ENCODE measurements at places on chromosomes 2 and 18.

GRCh38 chr18:74529811-74530583 lies 4.3 kb upstream of the CNDP1 start:
- no peak for DNase-seq

- peak; percentile 55 for DNase-seq
Measured at GRCh38 chr18:3454365-3455089, 4.6 kb downstream of the TGIF1 start.

- no peak for DNase-seq
Measured at GRCh38 chr2:105950521-105951383, 206.0 kb downstream of the NCK2 start.

- no peak for DNase-seq
Measured at GRCh38 chr18:37762076-37762621, 196.6 kb upstream of the CELF4 start.

DNA sequence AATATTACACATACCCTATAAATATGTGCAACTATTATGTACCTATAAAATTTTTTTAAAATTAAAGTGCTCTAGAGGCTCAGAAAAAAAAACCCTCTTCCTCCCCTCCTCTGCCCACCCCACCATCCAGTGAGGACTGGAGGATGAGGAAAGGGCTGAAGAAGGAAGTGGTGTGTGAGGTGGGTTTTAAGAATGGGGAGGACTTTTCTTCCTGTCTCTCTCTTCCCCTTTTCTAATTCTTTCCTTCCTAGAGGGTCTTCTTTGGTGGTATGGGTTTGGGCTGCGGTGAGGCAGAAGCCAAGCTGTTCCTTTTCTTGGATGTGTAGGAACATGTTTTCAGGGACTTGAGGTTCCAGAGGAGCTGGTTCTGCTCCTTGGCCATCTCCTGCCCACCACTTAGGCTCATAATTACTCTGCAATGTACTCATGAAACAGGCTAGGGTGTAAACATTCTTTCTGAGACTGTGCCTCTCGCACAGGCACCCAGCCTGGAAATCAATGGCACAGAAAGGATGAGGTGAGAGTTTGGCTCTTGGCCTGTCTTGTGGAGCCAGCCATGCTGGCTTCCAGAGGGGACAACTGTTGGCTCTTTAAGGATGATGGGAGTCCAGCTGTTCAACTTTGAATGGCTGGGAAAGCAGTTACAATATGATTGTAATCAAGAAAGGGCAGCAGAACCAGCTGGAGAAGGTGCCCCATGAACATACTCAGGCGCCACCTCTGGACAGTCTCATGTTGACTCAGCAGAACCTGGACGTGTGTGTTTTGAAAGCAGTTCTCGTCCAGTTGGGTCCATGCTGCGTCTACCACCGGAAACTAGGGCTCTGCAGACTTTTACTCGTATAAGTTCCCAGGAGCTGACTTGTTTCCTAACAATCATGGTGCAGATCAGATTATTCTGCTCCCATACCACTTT lies 38.3 kb downstream of the IL1RL2 start:
- DNase-seq = no peak

- no peak for DNase-seq
Measured at GRCh38 chr2:239694487-239694886, 293.7 kb upstream of the HDAC4 start.

DNA sequence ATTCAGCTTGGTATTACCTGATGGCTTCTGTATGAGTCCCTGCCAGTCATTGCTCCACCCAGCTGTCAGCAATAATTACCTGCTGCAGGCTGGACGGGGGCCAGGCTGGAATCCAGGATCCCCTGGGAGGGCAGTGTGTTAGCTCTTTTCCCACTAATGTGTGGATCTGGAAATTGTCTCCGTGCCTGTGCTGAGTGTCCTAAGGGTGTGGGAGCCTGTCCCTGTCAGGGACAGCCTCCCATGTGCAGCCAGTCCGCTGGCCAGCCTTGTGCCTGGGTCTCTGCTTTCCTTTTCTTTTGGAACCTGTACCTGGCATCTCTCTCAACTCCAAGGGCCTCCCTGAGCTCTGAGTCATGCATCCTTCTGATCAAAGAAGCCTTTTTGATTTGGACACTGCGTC lies 107.2 kb upstream of the SPRED2 start:
- DNase-seq = no peak

DNA sequence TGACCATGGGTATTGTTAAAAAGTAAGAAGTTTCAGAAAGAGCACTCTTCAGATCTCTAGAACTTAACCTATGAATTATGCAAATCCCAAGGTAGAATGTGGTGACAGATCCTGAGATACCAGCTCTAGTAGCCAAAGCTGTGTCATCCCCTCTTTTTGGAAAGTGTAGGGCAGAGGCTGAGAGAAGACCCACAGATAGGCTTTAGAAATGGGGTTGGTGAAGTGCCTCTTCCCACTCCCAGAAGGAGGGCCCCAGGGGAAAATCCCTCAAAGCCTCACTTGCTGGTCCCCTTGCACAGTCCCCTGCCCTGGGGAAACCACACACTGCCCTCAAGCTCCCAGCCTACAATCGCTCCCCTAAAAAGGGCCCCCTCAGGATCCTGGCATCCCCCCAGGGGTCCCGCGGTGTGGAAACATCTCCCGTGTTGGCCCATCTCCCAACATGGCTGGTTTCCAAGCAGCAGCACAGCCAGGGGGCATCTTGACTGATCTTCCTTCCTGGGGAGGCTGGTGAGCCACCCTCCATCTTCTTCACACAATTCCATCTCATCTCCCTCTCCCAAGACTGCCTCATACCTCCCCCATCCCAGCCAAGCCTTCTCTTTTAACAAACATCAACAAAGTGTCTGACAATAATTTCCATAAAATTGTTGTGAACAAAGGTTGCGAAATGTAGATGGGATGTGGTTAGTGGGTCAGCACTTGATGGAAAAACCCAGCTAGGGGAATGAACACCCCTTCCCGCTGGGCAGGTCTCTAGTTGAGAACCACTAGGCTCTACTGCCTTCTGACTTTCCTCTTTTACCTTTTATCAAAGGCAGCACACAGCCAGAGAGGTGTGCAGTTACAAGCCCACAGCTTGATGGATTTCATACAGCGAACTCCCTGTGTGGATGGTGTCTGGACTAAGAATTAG lies 25.1 kb downstream of the MAL start:
- DNase-seq = no peak

DNA sequence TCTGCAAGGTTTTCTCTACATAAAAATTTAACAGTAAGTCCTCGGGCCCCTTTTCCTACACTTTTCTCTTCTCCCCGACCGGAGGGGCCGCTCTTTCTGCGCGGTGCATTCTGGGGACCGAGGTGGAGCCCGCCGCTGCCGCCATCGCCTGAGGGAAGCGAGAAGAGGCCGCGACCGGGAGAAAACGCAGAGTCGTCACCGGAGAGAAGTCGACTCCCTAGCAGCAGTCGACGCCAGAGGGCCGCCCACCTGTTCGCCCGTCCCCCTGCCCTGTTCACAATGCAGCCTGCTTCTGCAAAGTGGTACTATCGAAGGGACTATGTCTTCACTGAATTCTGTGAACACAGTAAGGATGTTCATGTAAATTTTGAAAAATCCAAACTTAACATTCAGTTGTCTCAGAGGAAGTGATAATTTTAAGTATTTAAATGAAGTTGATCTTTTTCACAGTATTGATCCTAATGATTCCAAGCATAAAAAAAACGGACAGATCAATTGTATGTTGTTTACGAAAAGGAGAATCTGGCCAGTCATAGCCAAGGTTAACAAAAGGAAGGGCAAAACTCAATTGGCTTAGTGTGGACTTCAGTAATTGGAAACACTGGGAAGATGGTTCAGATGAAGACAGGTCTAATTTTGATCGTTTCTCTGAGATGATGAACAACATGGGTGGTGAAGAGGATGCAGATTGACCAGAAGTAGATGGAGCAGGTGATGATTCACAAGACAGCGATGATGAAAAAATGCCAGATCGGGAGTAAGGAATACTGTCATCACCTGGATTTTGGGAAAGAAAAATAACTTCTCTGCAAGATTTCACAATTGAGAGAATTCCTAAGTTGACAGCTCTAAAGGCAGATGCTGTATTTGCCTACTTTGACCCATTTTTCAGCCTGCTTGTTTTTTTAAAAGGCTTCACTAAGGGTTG lies 55.8 kb downstream of the ASXL2 start:
- no peak for DNase-seq

- DNase-seq = no peak
Measured at GRCh38 chr18:74651327-74652128, 53.9 kb downstream of the ZNF407 start.

- no peak for DNase-seq
Measured at GRCh38 chr2:59572227-59572626, 981.2 kb downstream of the BCL11A start.

DNA sequence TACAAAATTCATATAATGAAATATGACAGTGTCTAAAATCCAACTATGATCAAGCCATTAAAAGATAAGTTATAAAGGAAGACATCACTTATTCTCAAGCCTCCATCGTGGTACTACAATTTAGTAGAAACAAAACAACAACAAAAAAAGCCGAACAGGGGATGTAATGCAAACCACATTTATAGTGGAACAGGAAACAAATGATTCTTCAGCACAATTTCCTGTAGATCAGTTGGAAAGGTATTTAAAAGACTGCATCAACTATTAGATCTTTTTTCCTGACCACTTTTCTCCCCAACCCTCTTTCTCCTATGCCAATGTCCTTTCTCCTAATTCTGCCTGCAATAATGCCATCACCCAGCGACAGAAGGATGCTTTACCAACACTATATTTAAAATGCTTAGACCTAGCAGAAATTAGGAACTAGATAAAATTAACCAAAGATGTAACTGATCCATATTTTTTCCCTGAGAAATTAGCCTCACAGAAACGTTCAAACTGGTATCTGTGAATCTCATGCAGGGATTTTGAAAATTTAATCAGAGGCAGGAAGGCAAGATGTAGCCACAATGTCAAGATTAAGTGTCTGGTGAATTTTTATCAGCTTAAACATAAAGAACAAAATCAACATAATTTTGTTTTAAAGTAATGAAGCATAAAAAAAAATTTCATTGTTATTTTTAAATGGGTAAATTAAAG lies 271.4 kb downstream of the TCF4 start:
- no peak for DNase-seq

- no peak for DNase-seq
Measured at GRCh38 chr2:45145073-45145899, 136.0 kb upstream of the SIX2 start.

Data from inflammatory macrophage (primary cell).